ENCODE measurements at places on chromosomes 12 and 14. TPM values are rescaled to one million over a fixed set of nuclear protein-coding genes. Genes with fewer than 3 reads are reported as not detected.

DNA sequence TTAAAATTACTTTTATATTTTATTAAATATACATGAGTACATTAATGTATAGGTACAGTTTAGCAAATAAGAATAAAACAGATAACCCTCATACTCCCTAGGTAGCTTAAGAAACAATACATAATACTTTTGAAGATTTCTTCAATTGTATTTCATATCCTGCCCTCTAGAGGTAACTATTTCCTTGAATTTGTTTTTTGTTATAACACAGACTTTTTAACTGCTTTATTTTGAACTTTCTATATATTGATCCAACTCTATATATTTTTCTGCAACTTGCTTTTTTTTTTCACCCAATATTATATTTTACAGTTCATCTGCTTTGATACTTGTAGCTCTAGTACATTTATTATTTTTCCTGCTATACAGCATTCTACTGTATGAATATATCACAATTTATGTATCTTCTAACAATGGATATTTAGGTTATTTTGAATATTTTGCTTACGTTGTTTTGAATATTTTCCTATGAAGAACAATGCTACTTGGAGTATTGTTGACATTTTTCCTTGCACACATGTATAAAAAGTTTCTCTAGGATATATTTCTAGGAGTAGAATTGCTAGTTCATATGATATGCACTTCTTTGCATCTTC, 72.8 kb upstream of the ABCD2 start:
- DNase-seq: no peak

- peak; percentile 62 for DNase-seq
These were observed 428 bp downstream of the RNF41 start for GRCh38 chr12:56221232-56221756.

GRCh38 chr12:48807981-48808380, 10.3 kb upstream of the CACNB3 start:
- DNase-seq: no peak

DNA sequence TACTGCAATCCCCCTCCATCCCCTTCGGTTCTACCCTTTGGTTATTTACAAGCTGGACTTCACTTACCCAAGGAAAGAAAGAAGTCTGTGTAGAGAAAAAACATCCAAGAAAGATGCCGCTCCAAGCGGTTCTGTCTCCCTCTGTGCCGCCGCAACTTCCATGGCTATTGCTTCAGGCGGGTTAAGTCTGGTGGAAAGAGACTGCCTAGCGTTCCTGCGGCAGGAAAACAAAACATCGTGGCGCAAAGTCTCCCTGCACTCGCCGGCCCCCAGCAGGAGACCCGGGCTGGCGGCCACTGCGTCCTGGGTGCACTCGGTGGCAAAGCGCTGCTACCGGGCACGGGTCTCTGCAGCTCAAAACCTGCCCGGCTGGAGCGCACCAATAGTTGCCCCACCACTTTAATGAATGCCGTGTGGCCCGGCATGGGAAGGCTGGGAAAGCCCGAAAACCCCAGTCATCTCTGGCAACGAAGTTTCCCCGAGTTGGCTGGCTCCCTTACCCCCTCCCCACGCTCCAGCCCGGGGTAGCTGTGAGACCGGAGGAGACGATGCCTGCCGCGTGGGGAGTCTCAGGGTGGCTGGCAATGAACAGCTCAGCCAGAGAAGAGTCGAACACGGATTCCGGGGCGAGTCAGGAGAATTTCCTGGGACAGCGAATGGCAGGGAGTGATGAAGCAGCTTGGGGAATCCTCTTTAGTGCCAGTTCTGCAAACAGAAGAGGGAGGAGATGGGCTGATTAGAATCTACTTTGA, 3.5 kb upstream of the KCNK10 start:
- DNase-seq: peak; percentile 45

- DNase-seq: no peak
These were observed 182.5 kb downstream of the ZFP36L1 start for GRCh38 chr14:68610251-68610793.

- no peak for DNase-seq
These were observed 78.0 kb downstream of the NOC4L start for GRCh38 chr12:132222096-132222807.

DNA sequence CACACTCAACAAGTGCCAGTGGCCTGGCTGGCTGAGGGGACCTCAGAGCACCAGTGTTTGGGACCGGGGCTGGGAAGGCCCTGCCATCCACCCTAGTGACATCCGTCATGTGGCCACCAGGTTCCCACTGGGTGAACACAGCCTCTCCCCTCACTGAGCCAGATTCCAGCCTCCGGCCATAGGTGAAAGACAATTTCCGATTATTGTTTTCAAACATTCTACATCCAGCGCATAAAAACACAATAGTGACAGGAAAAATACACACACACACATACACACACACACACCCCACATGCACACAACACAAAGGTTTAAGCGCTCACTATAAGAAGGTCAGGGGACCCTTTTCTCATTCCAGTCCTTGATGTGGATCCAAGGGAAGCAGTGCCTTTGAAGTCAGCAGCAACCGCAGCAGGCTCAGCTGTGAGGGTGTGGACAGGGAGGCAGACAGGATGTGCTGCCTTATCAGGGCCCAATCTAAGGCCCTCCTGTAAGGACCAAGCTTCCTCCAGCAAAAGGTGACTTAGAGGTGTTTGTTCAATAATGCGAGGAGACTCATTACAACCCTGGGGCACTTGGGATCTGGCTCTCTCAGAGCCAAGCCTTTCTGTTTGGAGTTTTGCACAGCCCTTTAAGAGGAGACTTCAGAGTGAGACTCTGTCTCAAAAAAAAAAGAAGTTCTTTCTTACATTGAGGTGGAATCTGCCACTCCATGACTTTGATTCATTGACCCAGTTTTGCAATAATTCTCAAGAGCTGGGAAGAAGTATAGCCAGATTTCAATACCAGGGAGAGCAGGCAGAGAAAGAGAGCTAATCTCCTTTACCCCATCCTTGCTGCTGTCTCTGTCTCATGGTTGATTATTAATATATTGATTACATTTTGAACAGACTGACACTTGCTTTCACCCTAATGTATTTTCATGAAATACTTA, 227.8 kb downstream of the ZFP36L1 start:
- no peak for DNase-seq

The SLCO1A2 gene
- 13.9 TPM for total RNA-seq
